ENCODE measurements at places on chromosomes 3 and 15.
A peak's percentile ranks its signal among the peaks of the same experiment; 100 is the strongest.

DNA sequence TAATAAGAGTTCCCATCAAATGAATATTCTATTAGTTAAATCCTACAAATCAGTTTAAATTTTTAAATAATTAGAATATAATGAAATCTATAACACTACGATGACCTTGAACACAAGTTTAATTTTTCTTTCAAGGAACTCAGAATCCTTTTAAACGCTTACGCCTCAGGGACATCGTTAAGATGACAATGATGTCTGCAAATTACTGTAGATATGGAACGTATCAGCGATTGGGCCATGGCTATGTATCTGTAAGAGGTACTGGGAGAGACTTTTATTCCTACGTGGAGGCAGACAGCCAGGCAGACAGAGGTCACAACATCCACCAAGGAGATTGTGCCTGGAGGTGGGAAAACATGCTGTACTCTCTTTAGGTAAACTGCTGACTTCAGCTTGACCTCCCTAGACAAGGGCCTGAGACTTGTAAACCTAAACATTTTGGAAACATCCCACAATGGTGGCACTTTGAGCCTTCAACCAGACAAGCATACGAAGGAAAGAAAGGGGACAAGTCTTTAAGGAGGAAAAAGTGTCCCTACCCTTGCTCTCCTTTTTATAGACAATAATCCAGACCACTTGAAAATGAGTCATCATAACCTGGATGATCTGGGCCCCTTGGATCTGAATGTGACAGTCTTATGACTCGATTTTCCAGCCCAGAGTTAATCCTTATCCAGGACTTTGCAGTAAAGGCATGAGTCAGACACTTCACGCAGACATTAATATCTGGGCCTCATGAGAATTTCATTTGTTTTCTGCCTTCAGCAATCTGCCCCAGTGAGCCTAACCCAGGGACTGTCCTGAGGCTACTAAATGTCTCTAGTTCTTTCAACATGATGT is 6.8 kb upstream of the LDHAL6B start:
- DNase-seq = peak; percentile 42

GRCh38 chr15:33278816-33279612 is 31.8 kb upstream of the RYR3 start:
- DNase-seq = peak; percentile 32

DNA sequence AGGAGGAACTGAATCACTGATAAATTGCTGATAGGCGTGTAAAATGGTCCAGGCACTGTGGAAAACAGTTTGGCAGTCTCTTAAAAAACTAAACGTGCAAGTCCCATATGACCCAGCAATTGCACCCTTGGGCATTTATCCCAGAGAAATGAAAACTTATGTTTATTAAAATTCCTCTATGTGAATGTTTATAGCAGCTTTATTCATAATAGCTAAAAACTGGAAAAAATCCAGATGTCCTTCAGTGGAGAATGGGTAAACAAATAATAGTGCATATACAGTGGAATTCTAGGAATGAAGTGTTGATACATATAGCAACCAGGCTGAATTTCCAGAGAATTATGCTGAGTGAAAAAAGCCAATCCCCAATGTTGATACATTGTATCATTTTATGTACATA is 482.2 kb upstream of the PDZRN3 start:
- DNase-seq = no peak

DNA sequence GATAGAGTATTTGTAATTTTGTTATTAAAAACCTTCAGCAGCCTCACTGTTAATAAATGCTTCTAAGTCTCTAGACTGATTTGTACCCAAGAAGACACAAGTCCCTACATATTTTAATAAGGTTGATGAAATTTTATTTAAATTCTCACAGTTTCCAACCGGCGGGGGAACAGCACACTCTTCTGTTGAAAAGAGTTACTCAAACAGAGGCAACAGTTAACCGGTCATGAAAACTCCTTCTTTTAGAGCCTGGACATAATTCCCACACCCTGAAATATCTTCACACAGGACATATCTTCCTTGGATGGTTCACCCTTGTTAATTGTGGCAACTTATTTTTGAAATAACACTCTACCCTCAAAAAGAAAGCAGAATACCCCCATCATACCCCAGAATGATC is 278.8 kb downstream of the FOXP1 start:
- DNase-seq = no peak

Data from COLO829 (cell line).